Activated B cell treated with CpG ODN at 0.5 μM for 24 hours (primary cell): ENCODE measurements at places on chromosomes 2 and 18. TPM values are rescaled to one million over a fixed set of nuclear protein-coding genes. Genes with fewer than 3 reads are reported as not detected.

DNA sequence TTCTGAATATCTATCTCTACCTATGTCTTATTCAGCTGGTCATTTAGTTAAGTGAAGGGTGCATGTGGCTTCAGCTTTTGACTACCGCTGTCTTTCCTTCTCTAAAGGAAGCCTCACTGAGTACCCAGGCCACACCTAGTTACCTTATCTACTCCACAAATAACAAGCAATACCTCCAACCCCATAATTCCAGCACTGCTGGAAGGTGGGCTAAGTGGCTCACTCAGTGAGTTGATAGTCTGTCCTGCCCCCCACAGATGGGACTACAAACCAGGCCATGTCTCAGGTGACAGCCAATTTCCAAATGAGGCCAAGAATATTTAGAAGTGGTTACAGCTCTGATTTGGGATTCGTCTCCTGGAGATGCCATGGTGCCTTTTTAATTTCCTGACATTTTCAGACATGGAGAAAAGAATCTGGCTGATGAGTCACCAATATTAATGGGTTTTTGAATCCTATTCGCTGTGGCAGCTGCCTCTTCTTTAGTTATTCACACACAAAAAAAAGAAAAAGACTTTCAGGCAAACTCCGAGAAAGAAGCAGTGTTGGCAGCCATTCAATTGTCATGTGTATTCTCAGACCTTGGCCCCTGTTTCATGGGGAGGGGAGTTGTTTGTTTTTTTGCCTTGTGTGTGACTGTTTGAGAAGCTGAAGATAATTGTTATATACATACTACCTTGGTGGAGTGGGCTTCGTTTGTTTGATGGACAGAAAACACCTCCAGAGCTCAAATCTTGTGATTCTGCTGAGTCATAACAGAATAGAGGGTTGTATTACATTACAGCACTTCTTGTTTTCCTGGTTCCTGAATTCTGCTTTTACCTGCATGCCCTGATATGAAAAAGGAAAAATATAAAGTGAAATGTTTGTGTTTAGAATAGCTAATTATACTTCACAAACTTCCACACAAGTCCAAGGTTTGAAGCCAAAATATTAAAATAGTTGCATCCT is 64.2 kb downstream of the SCG2 start:
- DNase-seq: no peak

- DNase-seq: no peak
Observed at GRCh38 chr18:63255435-63255834, 64.1 kb downstream of the BCL2 start.

- DNase-seq: no peak
Observed at GRCh38 chr2:176173567-176174381, 14.7 kb upstream of the HOXD1 start.

- no peak for DNase-seq
Observed at GRCh38 chr2:240556553-240557100, 1.2 kb downstream of the ANKMY1 start.

GRCh38 chr2:25814681-25815080 is 63.6 kb downstream of the ASXL2 start:
- no peak for DNase-seq

GRCh38 chr2:37287966-37288365 is 36.7 kb downstream of the PRKD3 start:
- no peak for DNase-seq

- DNase-seq: peak; percentile 9
Observed at GRCh38 chr2:96098900-96099590, 17.3 kb downstream of the ADRA2B start.

GRCh38 chr2:170690640-170691039 is 24.5 kb upstream of the SP5 start:
- DNase-seq: no peak

- no peak for DNase-seq
Observed at GRCh38 chr2:200350850-200351285, 44.4 kb downstream of the SPATS2L start.

DNA sequence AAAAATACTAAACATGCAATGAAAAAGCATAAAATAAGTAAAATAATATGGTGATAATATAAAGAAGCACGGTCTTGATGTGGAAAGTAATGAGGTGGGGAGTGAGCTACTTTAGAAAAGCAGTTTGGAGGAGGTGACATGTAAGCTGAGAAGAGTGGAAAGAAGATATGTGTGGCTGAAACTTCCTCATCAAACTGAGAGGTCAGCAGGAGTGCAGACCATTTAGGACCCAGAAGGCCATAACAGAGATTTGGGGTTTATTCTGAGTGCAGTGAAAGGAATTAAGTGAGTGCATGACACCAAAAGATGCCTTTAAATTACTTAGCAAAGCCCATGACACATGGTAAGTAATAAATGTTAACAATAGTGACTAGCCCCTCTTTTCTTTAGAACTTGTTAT is 24.4 kb upstream of the TMEM182 start:
- no peak for DNase-seq

GRCh38 chr2:14535156-14535555 is 97.4 kb upstream of the LRATD1 start:
- no peak for DNase-seq

GRCh38 chr2:226023383-226023782 is 623.9 kb downstream of the NYAP2 start:
- DNase-seq: no peak

DNA sequence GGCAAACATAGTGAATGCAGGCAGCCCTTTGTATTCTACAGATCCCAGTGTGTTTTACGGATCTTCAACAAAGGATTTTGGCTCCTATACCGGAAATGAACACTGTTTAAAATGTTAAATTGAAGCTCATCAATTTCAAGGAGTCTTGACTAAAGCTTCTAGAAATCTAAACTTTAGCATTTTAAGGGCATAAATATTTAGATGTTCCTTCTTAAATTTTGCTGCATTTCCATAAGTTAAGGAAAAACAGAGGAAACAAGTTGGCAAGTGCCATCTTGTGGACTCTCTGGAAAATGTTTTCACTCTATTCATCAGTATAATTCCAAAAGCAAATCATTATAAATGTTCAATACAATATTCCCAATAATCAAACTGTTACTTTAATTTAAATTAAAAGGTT is 19.6 kb downstream of the CHN1 start:
- DNase-seq: no peak

GRCh38 chr2:201938781-201939180 is 94.9 kb upstream of the FZD7 start:
- DNase-seq: no peak

GRCh38 chr18:56511996-56512395 is 126.4 kb downstream of the TXNL1 start:
- DNase-seq: no peak

GRCh38 chr2:129237966-129238725 is 741.3 kb upstream of the RAB6C start:
- DNase-seq: no peak

DNA sequence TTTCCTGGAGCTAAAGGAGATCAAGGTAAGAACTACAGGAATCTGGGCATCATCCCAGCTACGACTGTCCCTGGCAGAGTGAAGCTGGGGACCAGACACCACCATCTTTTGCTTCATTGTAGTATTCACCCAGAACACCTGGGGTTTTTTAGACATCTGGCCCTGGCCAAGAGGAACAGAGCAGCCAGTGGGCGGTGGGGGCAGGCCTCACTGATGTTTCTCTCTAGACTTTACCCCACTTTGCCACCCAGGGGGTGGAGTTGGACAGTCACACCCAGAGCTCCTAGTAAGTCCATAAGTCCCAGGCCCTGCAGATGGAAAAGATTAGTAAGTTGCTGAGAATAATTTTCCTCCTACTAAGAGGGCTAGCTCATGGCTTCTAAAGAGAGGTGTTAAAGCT is 39.6 kb downstream of the MARCO start:
- no peak for DNase-seq

DNA sequence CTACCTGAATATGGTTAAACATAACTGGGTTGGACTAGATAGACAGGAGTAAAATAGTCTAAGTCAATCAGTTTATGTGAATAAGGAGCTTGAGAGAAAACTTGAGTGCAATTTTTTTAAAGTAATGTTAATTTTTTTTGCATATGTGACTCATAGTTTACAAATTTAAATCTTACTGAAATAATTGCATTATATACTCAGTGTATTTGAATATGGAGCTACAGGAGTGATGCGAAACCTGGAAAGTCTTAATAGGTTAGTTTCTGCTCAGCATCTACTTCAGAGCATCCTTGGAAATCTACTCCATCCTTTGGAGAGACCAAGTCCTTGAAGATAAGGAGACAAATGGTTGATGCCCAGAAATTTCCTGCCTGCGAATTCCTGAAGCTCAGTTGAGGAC is 318.8 kb upstream of the NXPH2 start:
- no peak for DNase-seq

Gene GKN1
- not detected in 2 replicates for total RNA-seq

Gene IL18R1
- 1.7 and 2.2 TPM in 2 replicates for total RNA-seq

Gene STARD6
- not detected in 2 replicates for total RNA-seq

Gene CCL20
- not detected in 2 replicates for total RNA-seq

Gene CNTNAP5
- total RNA-seq: not detected in 2 replicates

Gene VSNL1
- not detected in 2 replicates for total RNA-seq

Gene NETO1
- total RNA-seq: 9.1 and 10.1 TPM in 2 replicates

Gene SOX11
- total RNA-seq: 0.05 TPM in 1 of 2 replicates, not detected in the other

Gene MATN3
- not detected in 2 replicates for total RNA-seq

Gene PSMA8
- 0.89 and 0.93 TPM in 2 replicates for total RNA-seq

Gene PJVK
- total RNA-seq: 2.0 and 3.1 TPM in 2 replicates

Gene DSC1
- total RNA-seq: not detected in 2 replicates

Gene MDH1B
- total RNA-seq: not detected in 2 replicates

Gene REG3A
- total RNA-seq: not detected in 2 replicates

Gene MAPK4
- total RNA-seq: not detected in 2 replicates

Gene FBXO15
- total RNA-seq: 0.69 and 0.98 TPM in 2 replicates
